ENCODE measurements at places on chromosomes 16 and 17.

DNA sequence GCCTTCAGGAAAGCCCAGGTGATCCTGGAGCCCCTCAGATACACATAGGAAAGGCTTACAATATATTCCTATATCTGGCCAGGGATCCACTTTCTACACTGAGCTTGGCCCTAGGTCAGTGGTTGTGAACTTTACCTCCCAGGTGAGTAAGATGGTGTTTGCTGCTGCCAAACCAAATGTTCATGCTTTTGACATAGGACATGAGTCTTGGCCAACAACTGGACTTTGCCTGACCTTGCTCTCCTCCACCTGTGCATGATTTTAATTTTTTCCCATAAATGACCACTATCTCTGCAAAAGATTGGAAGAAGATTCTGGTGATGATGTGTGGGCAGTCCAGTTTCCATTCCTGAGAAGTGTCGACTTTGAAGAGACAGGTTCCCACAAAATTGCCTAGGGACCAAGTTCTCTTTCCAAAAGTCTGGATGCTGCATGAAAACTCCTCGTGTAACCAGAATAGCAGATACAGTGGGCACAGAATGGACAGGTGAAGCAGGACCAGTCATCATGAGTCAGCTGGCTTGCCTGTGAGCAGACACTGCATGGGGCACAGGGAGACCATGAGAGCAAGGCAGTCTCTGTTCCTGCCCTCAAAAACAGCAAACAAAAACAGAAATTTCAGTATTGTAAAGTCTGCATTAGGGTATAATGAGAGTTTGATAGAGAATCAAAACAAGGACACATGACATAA lies 226.4 kb upstream of the MON1B start:
- DNase-seq, result no peak

DNA sequence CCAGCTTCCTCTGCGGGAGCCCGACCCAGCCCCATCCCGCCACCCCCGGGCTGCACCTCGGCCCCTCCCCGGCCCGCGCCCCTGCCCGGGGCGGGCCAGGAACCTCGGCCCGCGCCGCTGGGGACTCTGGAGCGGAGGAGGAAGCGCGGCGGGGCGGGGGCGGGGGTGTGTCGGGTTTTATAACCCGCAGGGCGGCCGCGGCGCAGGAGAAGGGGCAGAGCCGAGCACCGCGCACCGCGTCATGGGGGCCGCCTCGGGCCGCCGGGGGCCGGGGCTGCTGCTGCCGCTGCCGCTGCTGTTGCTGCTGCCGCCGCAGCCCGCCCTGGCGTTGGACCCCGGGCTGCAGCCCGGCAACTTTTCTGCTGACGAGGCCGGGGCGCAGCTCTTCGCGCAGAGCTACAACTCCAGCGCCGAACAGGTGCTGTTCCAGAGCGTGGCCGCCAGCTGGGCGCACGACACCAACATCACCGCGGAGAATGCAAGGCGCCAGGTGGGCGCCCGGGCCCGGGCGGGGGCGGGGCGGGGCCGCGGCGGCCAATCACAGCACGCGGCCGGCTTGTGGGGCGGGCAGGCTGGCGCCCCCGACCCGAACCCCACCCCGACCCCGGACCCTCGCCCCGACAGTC lies at the start of gene ACE:
ACE (plus strand) TSS at position 208 of the 626 bp plus-strand sequence; CDS start at position 242, 34 bp downstream.
- peak; percentile 59 for DNase-seq

DNA sequence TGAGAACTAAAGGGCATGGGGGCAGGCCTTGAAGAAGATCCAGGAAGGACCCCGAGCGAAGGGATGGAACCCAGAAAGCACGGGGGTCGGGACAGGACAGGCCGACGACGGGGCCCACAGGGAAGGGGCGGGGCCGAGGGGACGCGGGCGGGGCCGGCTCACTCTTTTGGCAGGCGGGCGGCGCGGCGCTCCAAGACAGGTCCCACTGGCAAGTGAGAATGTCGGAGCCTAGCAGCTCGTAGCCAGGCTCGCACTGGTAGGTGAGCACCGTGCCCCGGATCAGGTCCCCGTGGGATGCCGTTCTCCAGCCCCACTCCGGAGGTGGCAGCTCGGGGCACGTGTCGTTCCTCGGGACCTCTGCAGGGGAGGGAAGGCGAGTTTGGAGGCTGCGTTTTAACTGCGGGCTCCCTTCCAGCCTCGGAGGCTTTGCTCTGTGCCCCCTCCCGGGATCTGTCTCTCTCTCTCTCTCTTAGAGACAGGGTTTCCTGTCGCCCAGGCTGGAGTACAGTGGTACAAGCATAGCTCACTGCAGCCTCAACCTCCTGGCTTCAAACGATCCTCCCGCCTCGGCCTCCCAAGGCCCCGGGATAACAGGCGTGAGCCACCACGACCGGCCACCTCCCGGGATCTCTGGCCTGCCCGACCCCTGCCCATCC lies 13.7 kb upstream of the CDIPT start:
- DNase-seq, result no peak

DNA sequence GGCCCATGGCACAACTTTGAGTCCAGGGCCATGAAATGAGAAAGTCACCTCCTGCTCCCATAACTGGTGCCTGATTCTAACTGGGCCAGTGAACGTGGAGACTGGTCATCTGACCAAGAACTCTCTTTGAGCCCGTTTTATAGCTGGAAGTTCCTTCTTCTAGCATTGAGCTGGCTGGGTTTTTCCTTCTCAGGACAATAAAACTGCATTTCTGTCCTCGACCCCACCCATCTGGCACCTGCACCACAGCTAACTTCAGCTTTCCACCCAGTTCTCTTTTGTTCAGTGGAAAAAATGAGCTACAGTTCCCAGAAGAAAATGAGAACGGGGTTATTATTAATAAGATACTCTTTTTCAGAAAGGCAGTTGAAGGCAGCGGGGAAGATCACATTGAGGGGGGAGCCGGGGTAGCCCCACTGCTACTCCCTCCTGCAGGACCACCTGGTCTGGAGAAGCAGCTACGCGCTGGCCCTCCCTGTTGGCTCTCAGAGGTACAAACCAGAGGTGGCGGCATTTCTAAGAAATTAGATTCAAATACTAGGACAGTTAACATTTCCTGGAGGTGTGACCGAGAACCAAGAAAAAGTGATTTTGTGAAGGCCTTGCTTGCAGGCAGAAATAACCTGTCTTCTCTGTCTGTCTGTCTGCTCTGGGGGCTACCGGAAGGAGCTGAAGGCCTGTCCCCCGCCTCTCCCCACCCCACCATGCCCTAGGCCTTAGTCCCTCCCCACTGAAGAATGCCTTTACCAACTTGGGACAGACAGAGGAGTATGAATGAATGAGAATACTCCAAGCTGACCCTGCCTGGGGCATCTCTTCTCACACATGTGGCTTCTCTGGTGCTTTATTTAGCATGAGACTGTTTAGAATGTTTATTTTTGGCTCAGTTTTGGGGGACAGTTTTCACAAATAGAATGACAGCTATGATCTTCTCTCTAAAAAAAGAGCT lies 123.9 kb downstream of the XYLT1 start:
- no peak for DNase-seq

Data from cerebellum (tissue), 4 donors.